ENCODE measurements at places on chromosomes 2 and 18.

DNA sequence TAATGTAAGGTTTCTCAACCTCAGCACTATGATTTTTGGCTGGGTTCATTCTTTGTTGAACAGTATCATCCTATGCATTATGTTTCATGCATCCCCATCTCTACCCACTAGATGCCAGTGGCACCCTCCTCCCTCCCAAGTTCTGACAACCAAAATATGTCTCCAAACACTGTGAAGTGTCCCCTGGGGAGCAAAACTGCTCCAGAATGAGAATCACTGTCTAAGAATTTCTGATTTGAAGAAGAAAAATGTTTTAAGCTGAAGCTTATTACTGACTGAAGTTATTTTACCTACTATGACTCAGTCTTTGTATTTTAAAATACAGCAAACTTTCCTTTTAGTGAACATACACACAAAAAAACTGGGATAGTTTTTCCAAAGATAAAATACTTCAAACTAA is 3.4 kb downstream of the THADA start:
- DNase-seq: no peak

- no peak for DNase-seq
These were observed 88.7 kb downstream of the ADAM23 start for GRCh38 chr2:206531996-206532543.

GRCh38 chr2:183035954-183036669 is 2.1 kb downstream of the NCKAP1 start:
- DNase-seq: no peak

- no peak for DNase-seq
These were observed 613.4 kb downstream of the ARHGAP15 start for GRCh38 chr2:143742581-143742980.

DNA sequence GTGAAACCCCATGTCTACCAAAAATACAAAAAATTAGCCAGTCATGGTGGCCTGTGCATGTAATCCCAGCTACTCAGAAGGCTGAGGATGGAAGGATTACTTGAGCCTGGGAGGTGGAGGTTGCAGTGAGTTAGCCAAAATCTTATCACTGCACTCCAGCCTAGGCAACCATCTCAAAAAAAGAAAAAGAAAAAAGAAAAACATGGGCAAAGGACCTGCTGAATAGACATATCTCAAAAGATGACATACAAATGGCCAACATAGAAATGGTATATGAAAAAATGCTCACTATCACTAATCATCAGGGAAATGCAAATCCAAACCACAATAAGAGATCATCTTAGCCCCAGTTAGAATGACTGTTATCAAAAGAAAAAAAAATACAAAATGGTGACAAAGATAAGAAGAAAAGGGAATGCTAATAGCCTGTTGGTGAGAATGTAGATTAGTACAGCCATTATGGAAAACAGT is 1.4 kb upstream of the TGOLN2 start:
- DNase-seq: no peak

DNA sequence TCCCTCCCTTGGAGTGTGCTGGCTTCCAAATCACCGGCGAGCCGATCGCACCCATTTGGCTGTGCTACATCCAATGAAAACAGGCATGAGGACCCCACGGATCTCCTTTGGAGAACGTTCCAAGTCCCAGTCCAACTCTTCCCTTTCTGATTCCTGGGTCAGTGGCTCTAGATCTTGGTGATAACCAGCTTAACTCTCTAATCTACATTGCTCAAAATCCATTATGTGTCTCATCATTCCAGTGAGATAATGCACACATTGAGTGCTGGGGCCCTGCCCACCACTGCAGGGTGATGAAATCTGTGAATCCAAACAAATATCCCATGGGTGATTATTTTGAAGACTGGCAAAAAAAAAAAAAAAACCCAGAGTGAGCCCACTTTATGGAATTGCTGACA is 232.7 kb upstream of the COPS8 start:
- no peak for DNase-seq

GRCh38 chr2:240232264-240232915 is 91.9 kb upstream of the OTOS start:
- DNase-seq: no peak

DNA sequence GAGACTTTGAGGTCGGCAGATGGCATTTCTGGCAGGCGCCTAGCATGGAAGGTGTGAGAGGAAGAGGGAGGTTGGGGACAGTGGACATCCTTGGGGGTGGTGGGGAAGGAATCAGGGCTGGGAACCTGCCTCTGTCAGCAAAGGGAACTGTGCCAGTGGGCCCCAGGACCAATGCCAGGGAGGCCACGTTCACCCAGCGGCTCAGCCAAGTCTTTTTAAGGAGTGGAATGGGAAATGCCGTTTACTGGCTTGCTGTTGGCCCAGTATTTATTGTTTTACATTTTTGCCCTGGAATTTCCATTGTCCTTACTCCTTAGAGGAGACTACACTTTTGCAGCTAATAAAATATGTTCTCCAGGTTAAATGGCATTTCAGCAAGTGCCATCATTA is 135.2 kb downstream of the MCFD2 start:
- no peak for DNase-seq

DNA sequence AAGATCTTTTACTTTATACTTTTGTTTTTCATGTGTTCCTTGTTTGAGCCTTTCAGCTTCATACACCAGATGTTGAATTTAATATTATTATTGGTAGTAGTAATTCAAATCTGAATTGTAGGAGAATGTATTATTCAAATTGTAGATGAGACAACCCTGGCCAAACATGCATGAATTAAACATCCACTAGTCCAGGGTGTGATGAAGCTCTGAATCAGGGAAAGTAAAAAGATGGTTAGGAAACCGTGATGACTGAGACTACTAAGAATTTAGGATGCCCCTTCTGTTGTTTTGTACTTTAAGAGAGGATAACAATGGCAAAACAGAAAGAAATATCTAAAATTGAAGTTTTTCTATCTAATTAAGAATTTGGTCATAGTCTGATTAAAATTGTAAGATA is 227.8 kb upstream of the CDH2 start:
- DNase-seq: no peak

DNA sequence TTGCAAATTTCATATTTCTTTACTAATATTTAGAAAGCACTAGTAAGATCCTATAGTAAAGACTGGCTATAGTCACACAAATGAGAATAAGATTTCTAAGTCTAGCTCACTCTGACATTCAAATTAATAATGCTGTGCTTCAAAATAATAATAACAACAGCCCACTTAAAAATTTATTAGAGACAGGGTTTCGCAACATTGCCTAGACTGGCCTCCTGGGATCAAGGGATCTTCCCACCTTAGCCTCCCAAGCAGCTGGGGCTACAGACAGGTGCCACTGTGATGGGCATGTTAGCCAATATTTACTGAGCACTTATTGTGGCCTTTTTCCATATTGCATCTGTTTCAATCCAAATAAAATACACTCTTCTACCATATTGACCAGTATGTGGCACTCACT is 96.1 kb downstream of the PIEZO2 start:
- no peak for DNase-seq

DNA sequence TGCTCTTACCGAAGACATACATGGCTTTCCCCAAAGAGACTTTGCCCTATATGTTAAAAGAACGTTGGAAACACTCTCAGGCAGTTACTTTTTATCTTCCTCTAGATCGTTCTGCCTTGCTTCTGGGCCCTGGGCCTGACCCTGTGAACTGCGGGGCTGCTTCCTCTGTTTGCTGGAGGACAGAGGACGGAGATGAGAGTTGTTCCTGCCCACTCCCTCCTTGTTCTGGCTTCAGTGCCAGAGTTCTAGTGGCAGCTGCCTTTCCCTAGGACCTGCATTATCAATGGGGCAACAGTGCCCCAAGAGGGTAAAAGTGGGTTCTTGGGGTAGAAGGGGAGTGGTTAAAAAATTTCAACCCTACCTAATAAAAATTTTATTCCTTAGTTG is 6.5 kb upstream of the FN1 start:
- DNase-seq: no peak

GRCh38 chr2:233756429-233757081 is 3.5 kb upstream of the UGT1A1 start:
- DNase-seq: no peak

DNA sequence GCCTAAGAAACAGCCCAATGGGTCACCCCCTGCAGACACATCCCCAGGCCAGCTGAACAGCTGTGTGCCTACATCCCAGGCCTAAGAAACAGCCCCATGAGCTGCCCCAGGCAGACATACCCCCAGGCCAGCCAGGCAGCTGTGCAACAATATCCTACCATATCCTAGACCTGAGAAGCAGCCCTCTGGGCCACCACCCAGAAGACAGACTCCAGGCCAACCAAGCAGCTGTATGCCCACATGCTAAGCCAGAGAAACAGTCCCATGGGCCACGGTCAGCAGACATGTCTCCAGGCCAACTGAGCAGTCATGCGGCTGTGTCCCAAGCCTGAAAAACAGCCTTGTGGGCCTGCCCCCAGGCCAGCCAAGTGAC is 205.5 kb downstream of the ATAD2B start:
- DNase-seq: no peak

DNA sequence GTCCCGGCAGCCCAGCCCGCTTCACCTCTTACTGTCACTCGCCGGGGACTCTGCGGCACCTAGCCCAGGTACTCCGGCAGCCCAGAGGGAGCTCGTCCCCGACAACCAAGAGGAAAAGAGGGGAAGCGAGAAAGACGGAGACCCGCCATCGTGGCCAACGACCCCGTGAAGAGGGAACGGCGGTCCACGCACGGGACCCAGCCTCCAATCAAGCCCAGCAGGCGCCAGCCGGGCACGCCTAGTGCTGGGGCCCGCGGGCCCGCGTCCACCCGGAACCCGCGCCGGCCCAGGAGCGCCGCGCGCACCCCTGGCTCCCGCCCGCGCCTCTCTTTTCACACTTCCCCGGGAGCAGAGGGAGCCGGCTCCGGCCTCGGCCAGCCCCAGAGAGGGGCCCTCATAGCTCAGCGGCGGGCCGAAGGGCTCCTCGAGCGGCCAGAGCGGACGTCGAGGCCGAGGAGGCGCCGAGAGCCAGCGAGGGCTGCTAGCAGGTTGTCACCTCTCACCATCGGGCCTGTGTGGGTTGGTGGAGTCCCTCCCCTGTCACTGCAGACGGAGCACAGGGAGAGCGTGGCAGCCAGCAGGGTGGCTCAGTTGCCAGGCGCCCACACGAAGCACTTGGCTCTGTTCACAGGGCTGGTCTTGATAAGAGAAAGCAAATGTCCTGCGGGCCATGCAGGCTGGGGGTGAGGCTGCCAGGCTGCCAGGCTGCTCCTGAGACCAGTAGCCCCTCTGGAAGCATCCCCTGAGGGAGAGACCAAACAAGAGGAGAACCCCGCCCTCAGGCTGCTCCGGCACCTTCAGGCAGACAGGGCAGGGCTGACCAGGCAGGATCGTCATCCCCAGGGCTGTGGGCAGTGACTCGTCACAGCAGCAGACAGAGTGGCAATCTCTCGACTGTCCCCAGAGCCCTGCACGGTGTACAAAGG is 36.9 kb upstream of the KLF11 start:
- no peak for DNase-seq

DNA sequence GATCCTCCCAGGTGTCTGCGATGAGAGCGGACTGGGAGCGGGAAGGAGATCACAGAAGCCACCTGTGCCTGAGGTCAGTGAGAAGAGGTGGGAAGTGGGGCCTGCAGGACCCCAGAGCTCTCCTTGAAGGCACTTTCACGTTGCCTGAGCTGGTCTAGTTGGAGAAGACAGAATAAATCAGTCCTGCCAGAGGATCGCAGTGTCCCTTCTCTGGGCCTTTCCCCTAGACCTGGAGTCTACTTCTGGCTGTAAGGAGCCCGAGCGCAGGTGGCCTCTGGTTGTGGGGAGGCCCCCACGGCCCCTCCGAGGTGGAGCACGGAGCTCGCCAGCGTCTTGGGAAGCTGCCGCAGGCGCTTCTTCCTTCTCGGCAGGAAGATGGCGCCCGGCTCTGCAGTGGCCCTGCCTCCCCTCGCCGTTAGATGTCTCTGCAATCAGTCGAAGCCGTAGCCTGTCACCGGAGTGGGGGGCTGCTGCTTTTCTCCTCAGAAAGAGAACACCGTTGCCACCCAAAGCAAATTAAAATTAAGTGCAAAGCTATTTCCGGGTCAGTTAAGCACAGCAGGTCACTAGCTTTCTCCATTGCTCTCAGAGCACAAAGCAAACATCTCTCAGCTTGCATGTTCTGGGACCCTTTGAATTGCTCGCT is 212.0 kb upstream of the MYT1L start:
- no peak for DNase-seq

DNA sequence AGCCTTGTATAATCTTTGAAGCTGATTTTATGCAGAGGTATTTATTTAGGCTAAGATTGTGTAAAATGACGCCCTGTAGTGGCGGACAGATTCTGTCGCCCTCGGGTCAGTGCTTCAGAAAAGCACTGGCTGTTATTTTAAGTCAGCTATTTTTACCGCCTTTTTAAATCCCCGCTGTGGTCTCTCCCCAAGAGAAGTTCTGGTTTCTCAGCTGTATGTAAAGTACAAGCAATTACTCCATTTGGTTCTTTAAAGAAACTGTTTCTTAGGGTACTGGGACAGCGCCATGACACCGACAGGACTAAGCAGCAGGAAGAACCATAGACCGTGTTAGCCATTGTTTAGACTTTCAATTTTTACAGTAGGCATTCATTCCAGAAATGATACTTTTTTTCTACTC is 65.0 kb downstream of the UGGT1 start:
- no peak for DNase-seq

DNA sequence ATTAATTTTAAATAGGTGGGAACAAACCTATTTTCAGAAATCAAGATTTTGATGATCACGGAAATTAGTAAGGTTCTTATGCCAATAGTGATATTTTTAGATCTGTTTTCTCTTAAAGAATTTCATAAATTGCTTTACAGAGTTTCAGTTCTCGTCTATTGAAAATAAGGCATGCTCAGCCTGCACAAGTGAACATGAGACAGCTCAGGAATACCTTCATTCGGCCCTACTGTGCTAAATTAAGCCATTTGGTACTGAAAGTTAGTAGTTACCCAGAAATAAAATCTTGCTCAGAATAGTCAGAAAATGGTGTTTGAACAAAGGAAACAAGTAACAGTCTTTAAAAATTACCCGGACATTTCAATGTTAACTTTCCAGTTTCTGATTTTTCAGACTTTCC is 60.4 kb downstream of the DLGAP1 start:
- no peak for DNase-seq

- no peak for DNase-seq
These were observed 128.1 kb upstream of the NPAS2 start for GRCh38 chr2:100691846-100692245.

DNA sequence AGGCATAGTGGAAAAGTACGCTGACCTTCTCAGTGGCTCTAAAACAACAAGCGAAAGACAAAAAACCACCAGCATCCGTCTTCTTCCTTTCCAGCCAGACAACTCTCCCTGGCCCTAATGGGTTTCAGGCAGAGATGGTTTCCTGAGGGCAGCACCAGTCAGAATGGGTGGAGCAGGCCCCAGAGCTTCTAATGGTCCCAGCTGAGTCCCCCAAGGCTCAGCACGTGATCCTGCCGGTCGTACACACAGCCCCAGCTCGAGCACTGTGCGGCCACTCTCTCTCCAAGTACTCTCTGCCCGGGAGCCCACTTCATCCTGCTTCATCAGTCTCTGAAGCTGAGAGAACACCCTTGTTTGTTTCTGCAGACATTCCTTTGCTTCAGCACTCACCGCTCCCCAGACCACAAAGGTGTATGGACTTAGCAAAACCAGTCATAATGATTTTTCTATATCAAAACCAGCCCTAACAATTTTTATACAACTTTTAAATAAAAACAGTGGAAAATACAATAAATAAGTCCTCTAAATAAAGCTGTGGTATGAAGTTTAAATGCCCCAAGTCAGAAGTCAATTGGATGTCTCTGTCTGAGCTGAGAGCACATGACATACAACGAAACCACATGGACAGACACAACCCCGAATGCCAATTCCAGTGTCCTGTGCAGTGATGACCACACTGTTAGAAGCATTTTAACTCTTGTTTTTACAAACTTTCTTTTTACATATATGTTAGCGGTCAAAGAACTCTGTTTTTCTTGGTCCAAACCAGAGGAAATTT is 63.9 kb downstream of the PARD6G start:
- DNase-seq: no peak

GRCh38 chr2:160085662-160086061 is 23.2 kb upstream of the PLA2R1 start:
- no peak for DNase-seq

All from stimulated activated CD8-positive, alpha-beta memory T cell treated with anti-CD3 and anti-CD28 coated beads, Interleukin-7, amount 100 ng/mL, for 1 hour (primary cell).